ENCODE measurements at places on chromosomes 4 and X.
A peak's percentile ranks its signal among the peaks of the same experiment; 100 is the strongest.

DNA sequence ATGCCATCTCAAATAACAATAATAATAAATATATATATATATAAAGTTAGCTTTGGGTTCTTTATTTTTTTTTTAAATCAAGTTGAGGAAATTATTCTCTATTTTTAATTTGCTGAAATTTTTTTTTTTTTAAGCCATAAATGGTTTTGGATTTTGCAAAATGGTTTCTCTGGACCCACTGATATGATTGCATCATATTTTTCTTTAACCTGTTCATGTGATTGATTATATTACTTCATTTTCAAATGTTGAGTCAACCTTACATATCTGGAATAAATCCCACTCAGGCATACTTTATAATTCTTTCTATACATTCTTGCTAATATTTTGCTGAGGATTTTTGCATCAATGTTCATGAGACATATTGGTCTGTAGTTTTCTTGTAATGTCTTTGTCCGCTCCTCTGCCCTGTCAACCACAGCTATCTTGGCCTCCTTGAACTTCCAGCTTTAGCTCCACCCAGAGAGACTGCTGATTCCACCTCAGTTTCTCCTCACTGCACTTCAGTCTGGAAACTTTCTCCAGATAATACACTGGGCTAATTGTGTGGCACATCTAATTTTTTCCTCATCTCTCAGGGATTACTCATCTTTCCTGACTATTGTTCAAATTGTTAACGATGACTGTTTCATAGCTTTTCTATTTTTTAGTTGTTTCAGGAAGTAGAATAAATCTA is 160.9 kb upstream of the GIMD1 start:
- DNase-seq: no peak

GRCh38 chr4:129323658-129324057 is 227.7 kb downstream of the C4orf33 start:
- DNase-seq: no peak

- DNase-seq: peak; percentile 70
Measured at GRCh38 chr4:47913861-47914219, 543 bp downstream of the NFXL1 start.

DNA sequence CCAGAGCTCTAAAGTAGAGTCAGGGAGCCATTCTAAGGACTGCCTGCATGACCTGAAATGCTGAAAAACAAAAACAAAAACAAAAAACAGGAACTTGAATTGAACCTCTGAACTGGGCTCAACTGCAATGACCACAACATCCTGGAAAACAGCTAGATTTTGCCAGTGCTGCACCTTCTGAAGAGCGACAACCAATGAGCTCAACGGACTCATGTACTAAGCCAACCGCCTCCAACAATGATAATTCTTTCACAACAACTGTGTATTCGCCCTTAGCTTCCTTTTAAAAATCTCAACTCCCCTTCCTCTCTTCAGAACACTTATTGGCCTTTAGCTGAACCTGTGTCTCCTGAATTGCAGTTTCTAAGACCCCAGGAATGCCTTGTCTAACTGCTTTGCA is 69.8 kb downstream of the HAUS3 start:
- DNase-seq: no peak

DNA sequence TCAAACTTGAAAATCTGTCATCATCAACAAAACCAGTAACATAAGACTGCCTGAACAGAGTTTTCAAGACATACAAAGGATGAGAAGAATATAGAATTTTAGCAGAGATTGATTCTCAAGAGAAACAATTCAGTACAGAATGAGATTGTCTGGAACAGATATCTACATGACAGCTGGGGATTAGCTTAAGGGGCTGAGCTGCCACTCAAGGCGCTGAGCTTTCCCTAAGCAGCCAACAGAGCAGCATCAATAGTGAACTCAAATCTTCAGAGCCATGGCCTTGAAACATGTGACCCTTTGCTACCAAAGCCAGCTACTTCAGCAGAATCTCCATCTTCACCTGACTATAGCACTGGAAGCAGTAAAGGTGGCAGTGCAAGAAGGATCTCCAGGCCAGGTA is 24.3 kb upstream of the PCDH10 start:
- no peak for DNase-seq

DNA sequence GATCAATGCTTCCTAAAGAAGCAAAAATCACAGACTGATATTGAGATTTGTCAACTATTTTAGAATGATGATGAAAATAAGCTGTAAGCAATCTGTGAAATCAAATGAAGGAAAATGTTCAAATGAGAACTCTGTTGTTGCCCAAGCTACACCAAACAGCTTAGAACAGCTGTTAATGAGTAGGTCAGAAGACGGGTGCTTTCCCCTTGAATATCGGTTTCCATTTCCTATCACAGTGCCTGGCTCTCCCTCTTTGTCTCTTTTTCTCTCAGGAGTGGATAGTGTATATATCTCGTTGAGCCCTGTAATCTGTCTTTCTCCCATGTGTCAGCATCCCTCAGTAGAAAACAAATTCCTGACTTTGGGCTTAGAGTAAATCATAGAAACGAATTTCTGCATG is 1592.9 kb upstream of the TENM3 start:
- DNase-seq: no peak

- DNase-seq: no peak
Measured at GRCh38 chr4:53656421-53656981, 65.2 kb upstream of the LNX1 start.

- no peak for DNase-seq
Measured at GRCh38 chr4:19259920-19260319, 991.8 kb upstream of the SLIT2 start.

- DNase-seq: no peak
Measured at GRCh38 chrX:103356858-103357257, 552 bp downstream of the TCEAL9 start.

GRCh38 chrX:48702032-48702431 is 5.5 kb downstream of the SUV39H1 start:
- no peak for DNase-seq

All from Karpas-422 (cell line).